Activated T-helper 1 cell treated with anti-CD3 and anti-CD28 coated beads, Interleukin-12 subunit alpha, Interleukin-12 subunit beta, Interleukin-2, Interleukin-4 antibody, amounts not matched to agents 30 ng/mL and 10 ng/mL and 1 ng/mL, durations not matched to agents 14 hours and 24 hours and 36 hours (primary cell): ENCODE measurements at places on chromosomes 3 and 15. TPM values are rescaled to one million over a fixed set of nuclear protein-coding genes. Genes with fewer than 3 reads are reported as not detected.

The P2RY13 gene
- not detected in 2 replicates for total RNA-seq

The ZNF774 gene
- 1.6 and 2.1 TPM in 2 replicates for total RNA-seq

The ST8SIA2 gene
- not detected in 2 replicates for total RNA-seq

The GRAMD2A gene
- 0.21 TPM in 1 of 2 replicates, not detected in the other for total RNA-seq

The SLC22A14 gene
- total RNA-seq, result not detected in 2 replicates

The PLA2G4D gene
- total RNA-seq, result not detected in 2 replicates

The DTWD1 gene
- 21.1 and 26.5 TPM in 2 replicates for total RNA-seq

The ERC2 gene
- total RNA-seq, result 0.54 TPM in 1 of 2 replicates, not detected in the other

The TASOR gene
- 60.8 and 63.6 TPM in 2 replicates for total RNA-seq

The CHSY1 gene
- total RNA-seq, result 76.3 and 78.0 TPM in 2 replicates

The PLSCR2 gene
- total RNA-seq, result not detected in 2 replicates

The VEPH1 gene
- not detected in 2 replicates for total RNA-seq

The STRIT1 gene
- total RNA-seq, result not detected in 2 replicates

The DNAJA4 gene
- total RNA-seq, result 68.4 and 70.8 TPM in 2 replicates

The MEX3B gene
- 0.59 and 0.73 TPM in 2 replicates for total RNA-seq

The CPB1 gene
- not detected in 2 replicates for total RNA-seq

The SHC4 gene
- 25.7 and 26.4 TPM in 2 replicates for total RNA-seq

The SAMD7 gene
- not detected in 2 replicates for total RNA-seq

The KLHL25 gene
- total RNA-seq, result 10.7 and 11.0 TPM in 2 replicates

The SUCNR1 gene
- not detected in 2 replicates for total RNA-seq

The DISP2 gene
- 0.02 and 0.54 TPM in 2 replicates for total RNA-seq

The SAXO2 gene
- 0.54 and 0.57 TPM in 2 replicates for total RNA-seq

The DHFR2 gene
- 10.1 and 12.3 TPM in 2 replicates for total RNA-seq

The EID1 gene
- total RNA-seq, result 177 and 183 TPM in 2 replicates

The TMEM108 gene
- total RNA-seq, result not detected in 2 replicates

The FEM1B gene
- 42.8 and 49.4 TPM in 2 replicates for total RNA-seq

The RTP1 gene
- not detected in 2 replicates for total RNA-seq

The ALPK3 gene
- total RNA-seq, result 0.10 and 0.66 TPM in 2 replicates

The CCDC13 gene
- 0.32 TPM in 1 of 2 replicates, not detected in the other for total RNA-seq

The LDHAL6B gene
- total RNA-seq, result not detected in 2 replicates

The NUP210 gene
- total RNA-seq, result 149 and 152 TPM in 2 replicates

The VIPR1 gene
- 0.69 and 0.88 TPM in 2 replicates for total RNA-seq

The IL17RD gene
- 0.15 TPM in 1 of 2 replicates, not detected in the other for total RNA-seq

The CHRNA7 gene
- not detected in 2 replicates for total RNA-seq

The IQCF5 gene
- not detected in 2 replicates for total RNA-seq

The MED12L gene
- 4.9 and 5.1 TPM in 2 replicates for total RNA-seq

The C3orf33 gene
- total RNA-seq, result 1.9 and 2.0 TPM in 2 replicates

The SCAANT1 gene
- not detected in 2 replicates for total RNA-seq

The SKOR1 gene
- total RNA-seq, result 0.21 TPM in 1 of 2 replicates, not detected in the other

The CCDC39 gene
- not detected in 2 replicates for total RNA-seq

The CLDN11 gene
- not detected in 2 replicates for total RNA-seq

The SCAMP5 gene
- 2.0 and 3.5 TPM in 2 replicates for total RNA-seq

The RPL22L1 gene
- total RNA-seq, result 123 and 145 TPM in 2 replicates

The SLC6A20 gene
- not detected in 2 replicates for total RNA-seq

The GLDN gene
- total RNA-seq, result 0.15 TPM in 1 of 2 replicates, not detected in the other

The DUOX1 gene
- 0.10 and 0.13 TPM in 2 replicates for total RNA-seq

The BFSP2 gene
- not detected in 2 replicates for total RNA-seq

The PTH1R gene
- not detected in 2 replicates for total RNA-seq

The CHRFAM7A gene
- not detected in 2 replicates for total RNA-seq
